Activated CD4-positive, alpha-beta T cell treated with anti-CD3 and anti-CD28 coated beads for 24 hours (primary cell): ENCODE measurements at places on chromosomes 11 and 22.
A peak's percentile ranks its signal among the peaks of the same experiment; 100 is the strongest.

DNA sequence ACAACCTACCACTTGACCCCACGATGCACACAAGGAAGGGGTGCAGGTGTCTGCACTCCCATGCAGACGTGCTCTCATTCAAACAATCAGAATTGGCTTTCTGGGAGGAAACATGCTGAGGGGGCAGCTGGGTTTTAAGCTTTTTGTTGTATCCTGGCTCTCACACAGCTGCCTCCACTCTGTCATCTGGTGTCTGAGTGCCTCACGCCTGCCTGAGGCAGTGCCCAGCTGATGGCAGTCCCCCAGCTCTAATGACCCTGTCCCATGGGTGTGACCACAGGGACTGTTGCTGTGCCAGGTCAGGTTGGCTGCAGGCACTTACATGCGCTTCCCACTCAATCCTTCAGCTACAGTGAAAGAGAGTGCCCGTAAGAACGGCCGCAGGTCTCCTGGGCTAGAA lies 53.7 kb downstream of the ARFGAP3 start:
- no peak for DNase-seq

GRCh38 chr11:11499300-11499699 lies 122.5 kb downstream of the GALNT18 start:
- no peak for DNase-seq

- DNase-seq: no peak
Observed at GRCh38 chr11:132257871-132258270, 887.5 kb downstream of the NTM start.

GRCh38 chr11:68337399-68337835 lies 25.0 kb downstream of the LRP5 start:
- DNase-seq: no peak

DNA sequence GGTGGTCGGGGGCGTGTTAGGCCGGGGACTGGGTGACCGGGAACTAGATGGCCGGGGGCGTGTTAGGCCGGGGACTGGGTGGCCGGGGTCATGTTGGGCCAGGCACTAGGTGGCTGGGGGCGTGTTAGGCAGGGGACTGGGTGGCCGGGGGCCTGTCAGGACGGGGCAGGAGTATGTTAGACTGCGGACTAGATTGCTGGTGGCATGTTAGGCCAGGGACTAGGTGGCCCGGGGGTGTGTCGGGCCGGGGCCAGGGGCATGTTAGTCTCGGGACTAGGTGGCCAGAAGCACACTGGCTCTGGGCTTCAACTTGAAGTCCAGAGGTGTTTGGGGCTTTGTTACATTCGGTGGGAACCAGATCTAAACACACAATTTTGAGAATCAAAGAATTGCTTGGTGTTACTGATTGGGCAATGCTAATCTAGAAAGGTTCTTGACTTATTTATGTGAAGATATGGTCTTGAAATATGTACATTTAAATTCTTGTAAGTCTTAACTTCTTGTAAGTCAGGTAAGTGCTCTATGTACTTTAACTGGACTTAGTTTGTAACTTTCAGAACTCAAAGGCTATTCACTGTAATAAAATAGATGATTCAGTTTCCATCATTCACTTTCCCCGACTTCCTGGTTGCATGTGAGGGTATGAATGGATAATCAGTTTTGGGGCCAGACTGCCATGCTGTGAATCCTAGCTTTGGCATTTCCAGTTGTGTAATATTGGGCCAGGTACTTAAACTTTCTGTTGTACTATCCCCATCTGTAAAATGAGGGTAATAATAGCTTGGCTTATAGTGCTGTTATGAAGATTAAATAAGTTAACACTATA lies 1.1 kb downstream of the EXT2 start:
- peak; percentile 1 for DNase-seq

DNA sequence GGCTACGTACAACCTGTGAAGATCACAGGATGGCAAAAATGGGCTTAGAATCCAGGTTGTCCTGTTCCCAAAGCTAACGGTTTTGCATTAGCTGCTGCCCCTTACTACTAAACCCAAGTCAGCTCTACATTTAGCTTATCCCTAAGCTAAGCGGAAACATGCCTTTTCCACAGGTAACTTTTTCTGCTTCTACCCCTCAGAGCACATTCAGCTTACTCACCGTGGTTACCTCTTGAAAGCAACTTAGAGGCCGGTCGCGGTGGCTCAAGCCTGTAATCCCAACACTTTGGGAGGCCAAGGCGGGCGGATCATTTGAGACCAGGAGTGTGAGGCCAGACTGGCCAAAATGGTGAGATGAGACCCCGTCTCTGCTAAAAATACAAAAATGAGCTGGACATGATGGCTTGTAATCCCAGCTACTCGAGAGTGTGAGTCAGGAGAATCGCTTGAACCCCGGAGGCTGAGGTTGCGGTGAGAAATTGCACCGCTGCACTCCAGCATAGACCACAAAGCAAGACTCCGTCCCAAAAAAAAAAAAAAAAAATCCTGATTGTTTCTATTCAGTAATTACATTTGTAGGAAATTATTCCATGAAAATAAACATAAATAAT lies 790 bp upstream of the TMEM41B start:
- DNase-seq: no peak

GRCh38 chr11:46181843-46182424 lies 60.7 kb upstream of the PHF21A start:
- no peak for DNase-seq

- DNase-seq: peak; percentile 10
Observed at GRCh38 chr22:22576244-22576988, 17.4 kb upstream of the PRAME start.

DNA sequence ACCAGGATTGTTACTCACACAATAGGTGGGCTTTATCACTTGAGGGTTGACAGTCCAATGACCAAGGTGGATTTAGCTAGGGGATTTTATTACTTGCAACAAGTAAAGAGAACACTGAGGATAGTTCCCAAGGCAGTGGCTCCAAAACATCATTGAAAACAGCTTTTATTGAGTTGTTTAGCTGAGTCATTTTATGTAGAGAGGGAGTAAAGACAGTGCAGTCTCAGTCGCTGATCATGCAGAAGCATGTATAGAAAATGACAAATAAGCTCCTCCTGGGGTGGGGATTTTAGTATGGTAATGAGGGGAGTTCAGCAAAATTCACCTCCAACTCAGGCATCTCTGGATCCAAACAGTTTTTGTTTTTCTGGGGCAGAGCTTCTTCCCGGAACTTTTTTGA lies 163.0 kb upstream of the CCDC179 start:
- no peak for DNase-seq

DNA sequence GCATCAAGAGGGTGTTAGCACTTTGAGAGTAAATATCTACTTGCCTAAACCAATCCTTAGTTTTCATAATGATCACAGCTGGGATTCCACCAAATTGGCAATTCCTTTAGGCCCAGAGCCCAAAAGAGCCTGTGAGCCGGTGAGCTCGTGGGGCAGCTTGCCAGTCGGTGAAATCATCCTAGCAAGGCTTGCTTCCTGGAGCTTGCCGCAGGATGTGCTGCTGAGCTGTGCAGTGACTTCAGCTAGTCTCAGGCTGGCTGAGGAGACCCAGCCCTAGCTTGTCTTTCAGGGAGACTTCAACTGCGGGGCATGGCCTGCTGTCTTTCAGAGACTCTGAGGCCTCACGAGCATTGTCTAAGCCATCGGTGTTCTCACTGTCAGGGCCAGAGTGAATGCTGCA lies 73.6 kb upstream of the SUSD2 start:
- no peak for DNase-seq

GRCh38 chr11:70333261-70333660 lies 62.8 kb downstream of the PPFIA1 start:
- no peak for DNase-seq

GRCh38 chr11:48354013-48354412 lies 12.3 kb downstream of the OR4C5 start:
- DNase-seq: no peak

DNA sequence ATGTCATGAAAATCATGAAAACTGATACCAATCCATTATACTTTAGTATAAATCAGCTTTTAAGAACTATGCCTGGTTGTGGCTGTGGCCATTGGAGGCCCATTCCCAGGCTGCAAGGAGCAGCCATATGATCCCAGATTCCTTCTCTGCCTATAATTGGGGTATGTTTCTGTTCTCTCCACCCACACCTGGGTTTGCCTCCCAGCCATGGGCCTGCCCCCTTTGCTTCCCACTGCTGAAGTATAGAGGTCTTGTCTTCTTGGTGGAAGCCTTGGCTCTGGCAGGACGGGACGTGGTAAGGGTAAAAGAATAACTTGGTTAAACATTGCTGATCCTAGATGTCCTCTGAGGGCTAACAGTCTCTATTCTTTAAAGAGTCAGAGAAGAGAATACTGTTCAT lies 2.4 kb downstream of the MICAL2 start:
- DNase-seq: no peak

- no peak for DNase-seq
Observed at GRCh38 chr11:76738618-76739240, 44.4 kb upstream of the TSKU start.

- DNase-seq: no peak
Observed at GRCh38 chr11:120601536-120601935, 90.0 kb downstream of the GRIK4 start.

GRCh38 chr11:44766112-44766971 lies 39.6 kb downstream of the TSPAN18 start:
- DNase-seq: no peak

DNA sequence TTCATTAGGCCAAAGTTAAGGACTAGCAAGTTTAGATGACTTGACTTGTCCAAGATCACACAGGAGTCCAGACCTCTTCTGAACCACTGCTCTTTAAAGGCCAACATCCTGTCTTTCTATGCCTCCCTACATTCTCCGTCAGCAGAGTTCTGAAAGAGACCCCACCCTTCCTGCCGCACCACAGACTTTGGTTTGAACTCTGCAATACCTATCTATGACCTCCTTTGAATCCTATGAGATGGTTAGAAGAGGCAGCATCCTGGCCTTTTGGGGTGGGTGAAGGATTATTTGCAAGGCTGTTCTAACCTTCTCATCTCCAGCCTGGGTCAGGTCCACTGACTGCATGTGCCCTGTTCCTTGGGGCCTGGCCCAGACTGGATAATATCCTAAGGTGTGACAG lies 4.3 kb upstream of the RRM1 start:
- DNase-seq: no peak
